ENCODE measurements at places on chromosomes 12 and 14.

GRCh38 chr12:51351913-51352532 is 5.5 kb upstream of the CELA1 start:
- peak; percentile 71 for DNase-seq

GRCh38 chr14:94717808-94718207 is 52.1 kb downstream of the GSC start:
- DNase-seq, result no peak

DNA sequence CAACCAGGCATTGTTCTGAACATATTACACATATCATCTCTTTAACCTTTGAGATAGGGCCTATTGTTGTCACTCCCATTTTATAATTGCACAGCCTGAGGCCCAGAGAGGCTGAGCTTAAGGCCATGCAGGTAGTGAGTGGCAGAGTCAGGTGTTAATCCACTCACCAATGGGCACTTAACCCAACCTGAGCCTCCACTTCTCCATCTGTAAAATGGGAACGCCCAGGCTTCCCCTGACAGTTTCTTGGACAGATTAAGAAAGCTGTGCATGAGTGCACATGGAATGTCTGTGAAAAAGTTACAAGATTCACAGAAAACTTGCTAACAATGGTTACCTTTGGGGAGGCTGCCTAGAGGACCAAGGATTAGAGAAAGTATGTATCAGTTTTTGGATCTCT is 32.9 kb downstream of the ESRRB start:
- no peak for DNase-seq

- DNase-seq, result peak; percentile 44
These were observed 91.9 kb downstream of the SLC8A3 start for GRCh38 chr14:70096866-70097265.

DNA sequence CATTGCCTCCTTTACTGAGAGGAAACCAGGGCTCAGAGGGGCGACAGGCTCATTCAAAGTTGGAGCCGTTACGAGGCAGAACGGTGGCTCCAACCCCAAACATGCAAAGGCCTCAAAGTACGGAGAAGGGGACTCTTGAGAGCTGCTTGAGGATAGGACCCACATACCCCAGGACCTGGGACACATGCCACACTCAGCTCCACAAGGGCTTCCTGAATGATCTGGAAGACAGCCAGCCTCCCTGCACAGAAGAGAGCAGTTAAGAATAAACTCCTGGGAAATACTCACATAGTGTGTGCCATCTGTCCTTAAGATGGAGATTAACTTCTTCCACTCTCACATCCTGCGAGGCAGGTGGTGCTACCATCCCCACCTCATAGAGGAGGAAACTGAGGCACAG is 26.6 kb upstream of the NXPH4 start:
- DNase-seq, result no peak

DNA sequence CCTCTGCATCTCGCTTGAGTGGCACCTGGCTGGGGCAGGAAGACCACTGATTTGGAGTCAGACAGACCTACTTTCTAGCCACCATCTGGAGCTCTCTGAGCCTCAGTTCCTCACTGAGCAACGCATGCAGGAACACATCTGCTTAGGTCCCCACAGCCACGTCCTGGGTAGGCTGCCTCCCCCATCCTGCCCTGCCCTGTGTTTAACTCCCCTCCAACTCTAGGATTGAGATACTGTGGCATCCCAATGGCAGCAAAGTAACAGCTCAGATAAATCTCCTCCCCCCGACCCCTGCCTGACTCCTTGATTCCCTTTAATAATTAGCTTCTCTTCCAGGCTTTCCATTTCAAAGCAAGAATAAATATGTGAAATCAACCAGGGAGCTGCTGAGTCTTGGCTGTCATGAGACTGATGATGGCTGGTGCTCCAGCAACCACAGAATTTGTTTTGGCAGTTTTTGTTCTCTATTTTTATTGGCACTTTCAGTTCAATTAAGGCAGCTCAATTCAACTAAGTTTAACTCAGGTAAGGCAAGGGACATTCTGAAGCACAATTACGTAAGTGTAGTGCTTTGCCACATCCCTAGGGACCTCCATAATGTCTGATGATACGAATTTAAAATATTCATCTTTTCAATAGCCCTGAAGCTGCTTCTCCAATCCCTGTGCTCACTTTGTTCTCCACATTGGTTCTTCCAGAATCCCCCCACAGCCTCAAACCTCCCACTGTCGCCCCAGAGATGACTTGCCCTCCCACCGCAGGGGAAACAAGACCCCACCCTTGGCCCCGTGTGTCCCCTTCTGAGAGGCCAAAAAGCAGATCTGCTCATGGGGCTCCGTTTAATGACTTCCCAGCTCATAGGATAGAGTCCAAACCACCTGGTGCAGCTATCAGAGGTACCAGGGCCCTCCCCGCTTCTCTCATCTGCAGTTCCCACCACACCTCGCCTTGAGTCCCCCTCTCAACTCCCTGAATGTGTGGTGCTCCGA is 58.2 kb downstream of the ESR2 start:
- DNase-seq, result no peak

DNA sequence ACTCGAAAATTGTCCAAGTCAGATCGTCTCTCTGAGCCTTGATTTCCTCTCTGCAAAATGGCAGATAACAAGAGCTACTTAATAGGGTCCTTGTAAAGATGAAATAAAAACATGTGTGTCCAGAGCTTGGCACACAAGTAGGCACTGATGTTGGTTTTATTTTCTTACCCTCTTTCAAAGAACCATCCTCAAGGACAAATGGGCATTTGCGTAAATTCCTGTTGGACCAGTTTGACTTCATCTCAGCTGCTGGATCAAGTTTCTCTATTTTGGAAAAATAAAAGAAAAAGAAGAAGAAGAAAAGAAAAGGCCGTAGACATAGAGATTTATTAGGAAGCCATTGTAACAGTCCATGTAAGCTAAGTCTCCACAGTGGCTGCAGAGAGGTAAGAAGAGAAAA is 47.2 kb downstream of the MAP1LC3B2 start:
- no peak for DNase-seq

- DNase-seq, result no peak
These were observed 53.5 kb downstream of the FSCB start for GRCh38 chr14:44453433-44454171.

DNA sequence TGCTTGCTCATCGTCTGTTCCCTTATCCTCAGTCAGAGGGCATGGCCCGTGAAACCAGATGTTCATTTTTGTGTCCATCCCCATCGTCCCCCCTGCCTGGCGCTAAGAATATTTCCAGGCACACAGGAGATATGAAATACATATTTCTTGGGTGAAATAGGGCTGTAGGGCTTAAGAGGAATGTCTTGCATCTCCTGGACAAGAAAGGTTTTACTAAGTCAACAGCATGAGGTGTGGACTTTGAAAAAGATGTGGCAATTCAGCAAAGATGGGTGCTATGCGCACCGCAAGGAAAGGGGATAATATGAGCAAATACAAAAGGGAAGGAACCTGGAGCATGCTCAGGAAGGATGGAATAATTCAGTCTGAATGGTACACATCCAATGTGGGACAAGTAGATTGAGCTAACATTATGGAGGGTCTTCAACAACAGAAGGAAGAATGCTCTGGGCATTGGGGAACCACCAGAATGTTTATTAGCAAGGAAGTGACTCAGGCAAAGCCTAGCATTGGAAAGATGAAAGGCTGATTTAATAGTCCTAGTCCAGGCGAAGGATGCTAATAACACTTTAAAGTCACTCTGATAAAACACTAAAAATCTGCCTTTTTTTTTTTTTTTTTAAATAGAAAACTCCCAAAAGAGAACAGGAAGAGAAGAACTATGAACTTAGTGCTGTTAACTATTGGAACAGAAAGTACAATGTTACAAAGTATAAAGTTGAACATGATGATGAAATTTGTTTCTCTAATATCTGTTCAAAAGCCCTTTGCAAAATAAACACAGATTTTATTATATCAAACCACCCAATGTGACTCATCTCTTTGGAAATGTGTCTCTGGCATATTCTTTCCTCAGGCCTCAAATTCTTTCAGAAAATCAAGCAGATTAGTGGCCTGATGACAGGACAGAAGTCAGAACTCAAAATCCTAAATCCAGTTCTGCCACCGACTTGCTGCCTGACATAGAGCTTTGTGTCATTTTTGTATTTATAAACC is 449.5 kb downstream of the BCAT1 start:
- DNase-seq, result no peak

DNA sequence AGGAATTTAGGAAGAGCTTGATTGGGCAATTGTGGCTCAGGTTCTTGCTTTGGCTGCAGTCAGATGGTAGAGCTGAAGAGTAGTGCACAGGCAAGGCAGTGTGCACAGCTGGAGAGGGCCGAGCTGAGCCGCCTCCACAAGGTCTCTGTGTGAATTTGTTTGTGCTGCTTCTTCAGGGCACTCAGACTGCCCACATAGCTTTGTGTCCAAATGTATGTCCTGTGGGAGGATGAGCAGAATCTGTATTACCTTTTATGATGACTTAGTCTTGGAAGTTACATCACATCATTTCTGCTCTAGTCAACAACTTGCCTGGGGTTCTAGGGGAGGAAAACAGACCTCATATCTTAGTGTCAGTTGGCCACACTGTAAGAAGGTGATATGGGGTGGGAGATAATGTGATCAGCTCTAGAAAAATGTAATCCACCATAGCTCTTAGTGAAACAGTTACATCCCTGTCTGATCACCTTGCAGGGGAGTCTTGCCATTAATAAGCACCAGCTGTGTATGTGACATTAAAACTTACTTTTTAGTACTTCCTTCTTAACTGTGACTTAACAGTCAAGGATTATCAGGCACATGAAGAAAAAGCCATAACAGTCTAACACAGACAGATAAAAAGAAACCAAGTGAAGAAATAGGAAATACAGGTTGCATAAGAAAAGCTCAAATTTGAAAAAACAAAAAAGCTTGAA is 53.4 kb downstream of the RCOR1 start:
- no peak for DNase-seq

- no peak for DNase-seq
These were observed 35.9 kb downstream of the FLRT2 start for GRCh38 chr14:85565862-85566296.

DNA sequence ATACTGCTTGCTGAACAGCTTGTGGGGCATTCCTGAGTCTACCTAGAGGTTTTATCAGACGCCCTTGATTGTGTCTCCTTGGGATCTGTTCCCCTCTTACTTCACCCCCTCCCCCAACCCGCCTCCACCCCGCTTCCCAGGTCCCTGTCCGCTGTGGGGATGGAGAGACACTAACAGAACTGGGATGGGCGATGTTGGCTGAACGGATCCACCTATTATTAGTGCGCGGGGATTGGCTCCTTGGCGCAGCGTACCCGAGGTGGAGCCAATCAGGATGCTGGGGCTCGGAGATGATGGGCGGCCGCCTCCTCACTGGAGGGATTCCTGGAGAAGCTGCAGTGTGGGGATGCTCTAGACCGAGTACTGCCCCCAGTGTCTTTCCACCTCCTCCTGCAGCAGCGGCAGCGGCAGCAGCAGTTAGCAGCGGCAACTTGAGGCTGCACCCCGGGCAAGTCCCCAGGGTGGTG is at the start of gene SYT1:
Gene SYT1, plus strand, starts transcription at position 372 of the 467 bp plus-strand sequence.
- peak; percentile 80 for DNase-seq

- no peak for DNase-seq
These were observed 34.0 kb downstream of the GRIN2B start for GRCh38 chr12:13947276-13947946.

- peak; percentile 11 for DNase-seq
These were observed 8.6 kb upstream of the SNAPC1 start for GRCh38 chr14:61753631-61754030.

DNA sequence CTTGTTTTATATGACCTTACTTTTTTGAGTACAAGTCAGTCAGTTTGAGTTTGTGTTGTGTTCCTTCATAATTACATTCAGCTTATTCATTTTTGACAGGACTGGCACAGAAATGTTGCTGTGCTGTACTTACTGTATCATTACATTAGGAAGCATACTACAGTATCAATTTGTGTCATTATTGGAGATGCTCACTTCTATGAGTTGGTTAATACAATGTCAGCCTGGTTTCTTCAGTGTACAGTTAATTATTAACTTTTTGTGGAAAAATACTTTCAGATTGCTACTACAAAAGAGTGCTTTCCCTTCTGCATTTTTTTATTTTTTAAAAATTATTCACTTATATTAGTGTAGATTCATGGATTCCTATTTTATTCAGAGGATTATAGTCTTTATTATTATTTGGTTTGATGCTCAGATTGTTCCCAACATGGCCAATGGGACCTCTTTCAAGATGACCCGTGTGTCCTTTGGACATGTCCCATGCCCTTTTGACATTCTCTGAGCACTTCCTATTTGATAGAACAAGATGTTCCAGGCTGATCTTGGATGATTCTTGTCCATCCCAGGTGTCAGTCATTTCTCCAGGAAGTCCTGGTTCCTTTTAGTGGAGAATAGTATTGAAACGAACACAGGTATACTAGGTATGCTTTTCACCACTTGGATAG is 66.6 kb downstream of the MON2 start:
- no peak for DNase-seq

DNA sequence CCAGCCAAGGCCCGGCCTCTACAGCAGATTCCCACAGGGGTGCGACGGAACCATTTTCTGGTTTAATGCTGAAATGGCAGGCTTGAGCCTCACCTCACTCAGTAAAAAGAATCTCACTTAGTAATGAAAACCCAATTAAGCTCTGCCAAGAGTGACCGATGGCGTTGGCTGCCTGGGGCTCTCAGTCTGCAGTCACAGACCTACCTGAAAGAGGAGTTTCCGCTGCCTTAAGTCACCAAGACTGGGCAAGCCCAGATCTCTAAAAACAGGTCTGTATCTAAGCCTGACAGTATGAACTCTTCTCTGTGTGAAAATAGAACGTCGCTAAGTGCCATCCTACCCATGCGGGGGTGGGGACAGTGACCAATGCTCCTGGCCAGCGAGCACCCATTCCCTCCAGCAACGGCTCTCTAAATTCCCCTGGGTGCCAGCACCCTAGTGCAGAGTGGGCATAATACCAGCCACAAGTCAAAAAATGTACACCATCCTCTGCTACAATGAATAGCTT is 107.3 kb downstream of the FOXN3 start:
- DNase-seq, result no peak

Measured in HEK293T (cell line).